Activated CD4-positive, alpha-beta T cell treated with anti-CD3 and anti-CD28 coated beads, Interleukin-2, amount 50 U/mL, for 48 hours (primary cell): ENCODE measurements at places on chromosomes 13 and 19.

- DNase-seq, result no peak
Observed at GRCh38 chr13:31894931-31895330, 136.6 kb upstream of the FRY start.

DNA sequence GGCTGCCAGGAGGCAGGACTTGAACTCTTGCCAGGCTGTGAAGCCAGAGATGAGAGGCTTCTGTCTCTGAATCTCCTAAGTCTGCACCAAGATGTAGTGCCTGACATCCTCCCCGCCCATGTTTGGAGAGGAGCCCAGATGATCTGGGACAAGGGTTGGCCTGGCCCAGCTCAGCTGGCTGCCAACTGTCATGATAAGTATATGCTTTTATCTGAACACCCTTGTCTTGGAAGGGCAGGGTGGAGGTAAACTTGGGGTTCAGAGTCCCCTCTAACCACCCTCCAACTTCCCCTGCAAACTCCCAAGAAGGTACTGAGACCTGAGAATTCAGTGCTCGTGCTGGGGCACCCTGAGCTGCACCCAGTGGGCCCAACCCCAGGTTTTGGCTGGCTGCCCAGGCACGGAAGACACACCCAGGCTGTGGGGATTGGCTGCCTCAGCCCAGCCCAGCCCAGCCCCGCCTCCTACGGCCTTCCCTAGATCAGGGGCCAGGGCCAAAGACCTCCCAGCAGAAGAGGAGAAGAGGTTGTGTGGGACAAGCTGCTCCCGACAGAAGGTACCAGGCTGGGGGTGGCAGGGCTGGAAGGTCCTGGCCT is at the start of gene CYP4F12:
CYP4F12 (plus strand) TSS at position 508 of the 596 bp plus-strand sequence. CDS start 443 bp downstream, outside the sequence.
- DNase-seq, result peak; percentile 10

- DNase-seq, result no peak
Observed at GRCh38 chr13:74533226-74533625, 399.0 kb upstream of the KLF12 start.

DNA sequence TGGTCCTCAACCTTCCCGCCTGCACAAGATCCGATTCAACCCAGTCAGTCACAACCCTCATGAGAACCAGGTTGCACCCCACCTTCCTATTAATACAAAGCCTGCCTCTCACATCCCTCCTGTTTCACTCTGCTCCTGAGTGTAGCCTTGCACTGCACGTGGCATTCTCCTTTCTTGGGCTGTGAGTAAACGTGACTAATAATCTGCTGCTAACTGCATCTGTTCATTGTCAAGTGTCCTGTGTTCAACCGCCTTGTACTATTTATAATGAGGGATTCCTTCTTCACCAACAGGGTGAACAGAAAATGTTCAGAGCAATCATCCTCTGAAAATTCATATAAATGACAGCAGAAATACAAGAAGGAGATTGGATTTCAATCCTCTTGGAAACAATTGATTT is 1608.2 kb downstream of the SLITRK5 start:
- DNase-seq, result no peak

- no peak for DNase-seq
Observed at GRCh38 chr19:48553676-48554384, 1.9 kb downstream of the SULT2B1 start.

GRCh38 chr19:13952931-13953531 is 722 bp downstream of the DCAF15 start:
- peak; percentile 10 for DNase-seq

GRCh38 chr13:98039261-98039660 is 85.8 kb downstream of the IPO5 start:
- no peak for DNase-seq

DNA sequence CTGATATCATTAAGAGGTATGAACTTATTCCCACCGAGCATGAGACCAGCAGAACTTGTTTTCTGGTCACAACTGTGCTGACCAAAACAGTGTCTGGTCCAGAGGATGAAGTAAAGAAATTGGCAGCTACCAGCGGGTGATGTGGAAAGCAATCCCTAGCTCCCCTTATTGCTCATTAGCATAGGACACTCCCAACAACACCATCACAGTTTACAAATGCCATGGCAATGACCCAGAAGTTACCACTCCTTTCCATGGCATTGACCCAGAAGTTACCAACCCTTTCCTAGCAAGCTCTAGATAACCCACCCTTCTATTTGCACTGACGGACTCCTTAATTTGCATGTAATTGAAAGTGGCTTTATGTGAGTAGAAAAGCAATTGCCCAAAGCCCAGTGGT is 1856.1 kb downstream of the OLFM4 start:
- no peak for DNase-seq

DNA sequence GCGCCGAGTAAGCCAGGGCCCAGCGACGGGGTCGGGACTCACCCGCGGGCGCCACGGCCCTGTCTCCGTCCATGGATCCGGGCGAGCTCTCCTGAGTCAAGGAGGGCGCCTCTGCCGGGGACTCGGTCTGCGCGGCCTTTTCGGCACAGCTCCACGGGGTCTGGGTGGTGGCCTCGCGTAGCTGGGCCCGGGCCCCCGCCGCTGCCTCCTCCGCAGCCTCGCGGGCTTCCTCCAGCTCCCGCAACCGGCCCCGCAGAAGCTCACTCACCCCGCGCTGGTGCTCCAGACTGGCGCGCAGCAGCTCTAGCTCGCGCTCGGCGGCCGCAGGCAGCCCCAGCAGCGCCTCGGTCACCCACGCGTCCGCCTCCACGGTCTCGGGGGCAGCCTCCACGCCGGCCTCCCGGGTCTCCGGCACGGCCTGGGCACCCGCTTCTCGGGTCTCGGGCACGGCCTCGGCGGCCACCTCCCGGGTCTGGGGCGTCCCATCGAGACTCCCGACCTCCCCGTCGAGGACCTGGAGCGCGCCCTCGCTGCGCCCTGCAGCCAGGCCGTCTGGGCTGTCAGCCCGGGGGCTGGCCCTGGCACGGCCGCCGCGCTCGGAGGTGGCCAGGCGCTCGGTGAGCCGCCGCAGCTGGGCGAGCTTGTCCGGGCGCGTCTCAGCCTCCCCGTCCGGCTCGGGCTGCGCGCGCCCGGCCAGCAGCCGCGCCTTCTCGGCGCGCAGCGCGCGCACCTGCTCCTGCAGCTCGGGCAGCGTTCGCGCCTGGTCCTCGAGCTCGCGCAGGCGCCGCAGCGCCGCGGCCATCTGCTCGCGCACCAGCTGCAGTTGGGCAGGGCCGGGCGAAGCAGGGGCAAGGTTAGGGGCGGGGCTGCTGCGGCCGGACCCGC is 8.4 kb downstream of the KANK3 start:
- DNase-seq, result peak; percentile 44

GRCh38 chr13:80033286-80033685 is 307.6 kb downstream of the SPRY2 start:
- DNase-seq, result no peak

DNA sequence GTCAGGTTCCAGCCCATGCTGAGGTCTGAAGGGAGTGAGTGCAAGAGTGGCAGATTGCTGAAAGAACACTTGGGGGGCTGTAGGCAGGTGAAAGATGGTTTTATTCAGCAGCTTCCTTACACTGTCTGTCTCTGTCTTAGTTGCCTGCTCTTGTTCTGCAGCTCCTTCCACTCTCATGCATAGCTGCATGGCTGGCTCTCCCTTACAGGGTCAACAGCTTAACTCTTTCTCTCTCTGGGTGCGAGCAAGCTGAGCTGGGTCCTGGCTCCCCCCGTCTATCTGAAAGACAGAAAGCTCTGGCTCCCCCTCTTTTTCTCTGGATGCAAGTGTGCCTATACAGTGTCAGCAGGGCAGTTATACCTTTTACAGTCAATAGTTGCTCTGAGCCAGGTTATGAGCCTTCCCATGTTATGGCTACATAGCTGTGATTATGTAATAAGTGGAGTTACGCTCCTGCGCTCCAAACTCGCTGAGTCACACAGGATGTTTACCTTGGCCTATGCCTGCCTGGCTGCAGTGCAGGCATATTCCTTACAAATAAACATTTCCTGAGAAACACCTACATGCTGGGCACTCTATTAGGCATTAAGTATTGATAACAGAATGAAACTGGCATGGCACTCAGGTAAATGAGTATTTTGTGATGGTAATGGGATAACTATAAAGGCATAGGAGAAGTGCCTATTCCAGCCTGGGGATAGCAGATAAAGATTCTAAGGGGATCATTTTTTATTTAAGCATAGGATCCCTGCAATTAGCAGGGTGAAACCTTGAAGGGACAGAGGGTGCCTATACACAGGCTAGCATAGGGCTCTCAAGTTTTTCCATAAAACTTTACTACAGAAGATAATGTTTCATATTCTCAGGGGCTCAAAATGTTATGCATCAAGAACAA is 826.9 kb upstream of the PCDH9 start:
- no peak for DNase-seq

- DNase-seq, result no peak
Observed at GRCh38 chr13:107339209-107339608, 771.3 kb upstream of the ARGLU1 start.

GRCh38 chr13:41709511-41709910 is 251.4 kb downstream of the VWA8 start:
- no peak for DNase-seq

GRCh38 chr19:29551774-29552173 is 26.0 kb downstream of the VSTM2B start:
- no peak for DNase-seq

DNA sequence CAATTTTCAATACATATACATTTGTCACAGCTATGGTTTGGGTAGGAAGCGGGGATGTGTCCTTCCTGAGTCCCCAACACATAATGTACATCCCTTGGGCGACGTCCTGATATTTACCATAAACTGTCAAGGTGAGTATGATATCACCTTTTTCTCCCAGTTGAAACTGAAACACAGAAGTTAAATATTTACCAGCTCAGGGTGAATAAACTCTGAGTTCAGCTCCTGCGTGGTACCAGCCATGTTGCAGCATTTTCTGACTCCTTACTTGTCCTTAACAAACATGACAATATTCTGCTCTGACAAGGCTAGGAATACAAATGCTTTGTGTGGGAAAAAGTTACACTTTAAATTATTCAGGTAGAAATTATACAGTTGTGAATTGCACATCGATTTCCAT is 294.2 kb downstream of the TEX29 start:
- no peak for DNase-seq

DNA sequence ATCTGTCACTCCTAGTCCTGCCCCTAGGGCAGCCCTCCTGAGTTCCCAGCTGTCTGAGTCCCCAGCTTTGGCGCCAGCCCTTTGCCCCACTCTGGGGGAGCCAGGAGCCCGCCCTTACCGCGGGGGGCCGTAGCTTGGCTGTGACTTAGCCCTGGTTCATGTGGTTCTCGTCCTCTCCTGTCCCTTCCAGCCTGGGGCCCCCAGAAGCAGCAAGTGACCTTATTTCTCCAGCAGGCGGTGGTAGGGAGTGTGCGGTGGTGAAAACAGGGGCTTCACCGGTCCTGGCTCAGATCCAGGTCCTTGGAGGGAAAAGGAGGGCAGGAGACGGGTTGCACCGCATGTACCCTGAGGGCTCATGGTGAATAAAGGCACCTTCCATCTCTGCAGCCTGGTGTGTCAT is 7.9 kb downstream of the GIPC3 start:
- DNase-seq, result no peak
